ENCODE measurements at places on chromosomes 2 and 18. TPM values are rescaled to one million over a fixed set of nuclear protein-coding genes. Genes with fewer than 3 reads are reported as not detected.

- DNase-seq: no peak
These were observed 21.3 kb downstream of the RAB12 start for GRCh38 chr18:8630546-8630945.

DNA sequence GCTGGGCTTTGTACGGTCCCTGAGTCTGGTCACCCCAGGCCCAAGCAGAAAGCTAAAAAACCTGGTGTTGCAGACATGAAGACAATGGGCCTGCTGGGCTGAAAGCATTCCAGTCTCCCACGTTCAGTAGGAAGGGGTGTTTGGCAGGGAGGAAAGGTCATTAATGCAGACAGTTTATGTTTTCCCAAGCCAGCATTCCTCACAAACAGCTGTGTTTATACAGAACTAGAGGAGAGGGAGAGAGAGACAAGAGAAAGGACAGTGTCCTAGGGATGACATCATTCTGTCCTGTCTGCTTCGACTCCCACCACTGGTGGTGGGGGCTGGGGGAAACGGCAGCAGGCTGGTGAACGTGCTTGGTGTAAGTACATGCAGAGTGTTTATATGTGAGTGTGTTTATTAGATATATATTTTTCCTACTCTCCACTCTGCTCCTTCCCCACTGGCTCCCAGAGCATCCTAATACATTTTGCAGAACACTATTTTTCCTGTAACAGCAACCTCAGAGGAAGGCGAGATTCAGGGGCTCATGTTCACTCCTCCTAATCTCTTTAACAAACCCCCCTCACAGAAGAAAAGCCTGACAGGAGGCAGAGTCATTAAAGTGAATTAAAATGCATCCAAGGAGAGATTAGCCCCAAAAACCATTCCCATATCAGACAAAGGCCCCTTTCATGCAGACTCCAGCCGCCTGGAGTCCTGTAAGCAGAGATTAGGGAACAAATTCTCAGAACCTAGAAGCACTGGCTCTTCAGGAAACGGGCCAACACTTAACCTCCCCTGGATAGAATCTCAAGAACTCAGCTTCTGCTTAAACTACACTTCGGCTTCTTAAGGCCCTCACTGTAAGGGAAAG lies 380.4 kb downstream of the TNS1 start:
- no peak for DNase-seq

Gene GCKR
- total RNA-seq: 7.5 TPM

DNA sequence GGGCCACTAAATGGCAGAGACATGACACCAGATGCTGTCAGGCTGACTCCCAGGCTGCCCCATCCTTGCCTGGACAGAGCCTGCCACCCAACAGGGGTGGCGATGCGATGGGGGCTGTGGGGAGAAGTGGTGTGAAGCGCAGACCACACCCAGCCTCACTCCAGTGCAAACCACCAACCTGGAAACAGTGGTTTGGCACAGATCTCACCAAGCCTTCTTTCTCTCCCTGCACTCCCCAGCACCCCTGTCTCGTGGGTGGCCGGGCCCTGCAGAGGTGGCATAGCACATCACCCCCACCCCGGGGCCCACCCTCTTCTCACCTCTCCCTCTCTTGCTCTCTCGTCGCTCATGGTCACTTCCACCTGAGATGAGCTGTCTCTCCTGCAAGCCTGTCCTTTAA lies 32.6 kb downstream of the CIB4 start:
- no peak for DNase-seq

Gene RNF125
- 0.60 TPM for total RNA-seq

Gene SULT1C4
- total RNA-seq: 7.0 TPM

Gene ABCB11
- total RNA-seq: 0.74 TPM

- no peak for DNase-seq
These were observed 159.8 kb upstream of the PIEZO2 start for GRCh38 chr18:11309172-11309571.

- no peak for DNase-seq
These were observed 7.5 kb upstream of the CYP26B1 start for GRCh38 chr2:72155151-72155550.

Gene CHAC2
- total RNA-seq: 16.6 TPM

Gene QPCT
- 18.9 TPM for total RNA-seq

GRCh38 chr18:52337276-52337675 lies 2.7 kb upstream of the DCC start:
- DNase-seq: no peak

GRCh38 chr2:47309472-47309951 lies 93.4 kb upstream of the MSH2 start:
- DNase-seq: no peak

DNA sequence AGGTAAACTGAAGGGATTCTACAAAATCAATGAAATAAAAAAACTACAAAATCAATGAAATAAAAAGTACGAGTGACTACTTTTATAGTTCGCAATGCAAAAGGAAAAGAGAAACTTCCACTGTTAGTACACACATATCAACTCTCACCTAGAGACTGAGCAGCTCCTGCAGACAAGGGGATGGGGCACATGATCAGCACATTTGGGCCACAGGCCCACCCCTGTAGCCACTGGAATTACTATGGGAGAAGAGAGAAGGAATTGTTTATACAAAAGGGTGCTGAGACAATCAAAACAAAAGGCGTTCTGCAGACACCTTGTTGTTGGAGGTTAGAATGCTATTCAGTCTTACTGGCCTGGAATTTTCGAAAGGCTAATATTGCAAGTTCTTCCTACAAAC lies 34.7 kb upstream of the CD226 start:
- no peak for DNase-seq

GRCh38 chr2:168455645-168456520 lies at the start of gene CERS6:
Gene CERS6, plus strand, starts transcription at chr2:168456272. Its CDS starts 177 bp downstream, at chr2:168456449.
- peak; percentile 78 for DNase-seq

Gene ALPP
- total RNA-seq: not detected

- no peak for DNase-seq
These were observed 254.3 kb downstream of the RBM43 start for GRCh38 chr2:151007365-151007764.
